ENCODE measurements at places on chromosomes 6 and 20.

DNA sequence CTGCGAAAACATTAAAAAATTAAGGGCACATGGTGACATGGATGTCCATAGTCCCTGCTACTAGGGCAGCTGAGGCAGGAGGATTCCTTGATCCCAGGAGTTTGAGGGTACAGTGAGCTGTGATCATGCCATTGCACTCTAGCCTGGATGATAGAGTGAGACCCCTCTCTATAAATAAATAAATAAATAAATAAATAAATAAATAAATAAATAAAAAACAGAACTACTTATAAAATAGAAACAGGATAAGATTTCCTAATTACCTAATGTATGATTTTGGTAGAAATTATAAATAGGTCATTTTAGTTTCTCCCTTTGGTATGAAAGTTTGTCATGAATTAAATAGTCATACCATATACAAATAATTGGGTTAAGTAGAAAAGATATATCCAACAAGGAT, 916.2 kb downstream of the GRIK2 start:
- DNase-seq = no peak

- no peak for DNase-seq
These were observed 13.8 kb downstream of the TEAD3 start for GRCh38 chr6:35483062-35483461.

GRCh38 chr6:107820338-107821261, 3.5 kb downstream of the SCML4 start:
- DNase-seq = no peak

GRCh38 chr20:48287552-48288170, 502.4 kb upstream of the SULF2 start:
- DNase-seq = no peak

All from chondrocyte (in vitro differentiated cells).